ENCODE measurements at places on chromosomes 1 and 21.

GRCh38 chr1:198564716-198565115 is 24.2 kb upstream of the ATP6V1G3 start:
- no peak for DNase-seq

DNA sequence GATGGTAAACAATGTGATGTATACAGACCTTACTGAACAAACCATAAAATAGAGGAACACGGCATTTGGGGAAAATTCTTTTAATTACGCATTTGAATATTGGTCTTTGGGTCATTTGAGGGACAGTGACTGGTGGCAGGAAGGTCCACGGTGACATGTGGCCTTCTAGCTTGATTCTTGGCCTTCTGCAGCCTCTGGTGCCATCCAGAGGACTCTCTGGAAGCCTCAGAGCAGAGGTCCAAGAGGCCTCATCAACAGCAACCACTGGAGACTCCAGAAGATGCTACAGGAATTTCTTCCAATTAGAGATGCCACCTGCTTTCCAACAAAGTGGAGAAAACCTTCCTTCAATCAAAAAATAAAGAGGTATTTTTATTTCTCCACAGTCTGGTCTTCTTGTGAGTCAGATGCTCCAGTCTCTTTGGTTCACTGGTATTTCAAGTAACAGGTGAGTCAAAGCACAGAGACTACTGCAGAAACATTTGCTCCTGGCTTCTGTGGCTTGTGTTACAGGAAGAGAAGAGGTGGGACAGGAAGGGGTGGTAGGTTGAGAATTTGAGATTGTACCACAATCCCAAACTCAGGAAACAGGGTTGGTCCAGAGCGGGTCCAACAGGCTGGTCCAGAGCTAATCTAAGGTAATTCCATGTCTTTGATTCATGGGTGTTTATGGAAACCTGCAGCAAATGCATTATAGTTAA is 2.7 kb upstream of the F5 start:
- no peak for DNase-seq

DNA sequence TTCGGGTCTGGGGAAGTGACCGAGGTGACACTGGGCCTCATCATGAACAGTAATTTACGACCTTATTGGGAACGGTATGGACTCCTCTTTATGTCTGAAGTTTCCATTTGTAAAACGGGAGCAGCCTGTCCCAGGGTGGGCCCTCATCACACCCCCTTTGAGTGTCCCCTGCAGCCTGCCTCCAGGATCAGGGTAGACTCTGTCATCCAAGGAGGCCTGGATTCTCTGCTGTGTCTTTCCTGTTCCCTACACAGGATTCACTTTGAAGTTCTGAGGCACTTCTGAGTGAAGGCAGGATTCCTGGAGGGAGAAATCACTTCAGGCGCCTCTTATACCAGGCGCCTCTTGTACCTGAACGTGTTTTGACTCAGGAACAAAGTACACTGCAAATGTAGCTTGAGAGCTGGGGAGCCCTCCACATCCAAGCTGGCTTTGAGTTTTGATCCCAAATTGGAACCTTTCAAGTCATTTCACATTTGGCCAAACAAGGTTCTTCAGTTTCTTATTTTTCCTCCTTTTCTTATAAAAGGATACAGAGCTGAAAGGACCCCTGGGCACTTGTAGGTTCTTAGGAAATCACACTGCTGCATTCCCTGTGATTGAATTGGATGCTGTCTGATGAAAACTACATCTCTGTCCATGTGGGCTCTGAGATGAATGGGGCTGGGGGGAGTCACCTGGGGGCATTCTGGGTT is 106.0 kb downstream of the SUSD4 start:
- no peak for DNase-seq

- DNase-seq = no peak
These were observed 339.0 kb downstream of the DSCAM start for GRCh38 chr21:40507978-40508377.

GRCh38 chr1:196373798-196374197 is 234.4 kb downstream of the KCNT2 start:
- DNase-seq = no peak

DNA sequence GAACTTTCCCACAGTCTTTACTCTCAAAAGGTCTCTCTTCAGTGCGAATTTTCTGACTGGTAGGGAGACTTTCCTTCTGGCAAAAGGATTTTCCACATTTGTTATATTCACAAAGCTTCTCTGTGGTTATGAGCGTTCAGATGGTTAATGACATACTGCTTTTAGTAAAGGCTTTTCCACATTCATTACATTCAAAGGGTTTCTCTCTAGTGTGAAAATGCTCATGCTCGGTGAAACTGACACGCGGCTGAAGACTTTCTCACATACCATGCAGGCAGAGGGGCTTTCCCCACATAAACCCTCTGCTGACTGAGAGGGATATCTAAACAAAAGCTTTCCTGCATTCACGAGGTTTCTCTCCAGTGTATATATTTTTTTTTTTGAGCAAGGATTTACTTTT is 9.9 kb upstream of the KLF18 start:
- DNase-seq = no peak

DNA sequence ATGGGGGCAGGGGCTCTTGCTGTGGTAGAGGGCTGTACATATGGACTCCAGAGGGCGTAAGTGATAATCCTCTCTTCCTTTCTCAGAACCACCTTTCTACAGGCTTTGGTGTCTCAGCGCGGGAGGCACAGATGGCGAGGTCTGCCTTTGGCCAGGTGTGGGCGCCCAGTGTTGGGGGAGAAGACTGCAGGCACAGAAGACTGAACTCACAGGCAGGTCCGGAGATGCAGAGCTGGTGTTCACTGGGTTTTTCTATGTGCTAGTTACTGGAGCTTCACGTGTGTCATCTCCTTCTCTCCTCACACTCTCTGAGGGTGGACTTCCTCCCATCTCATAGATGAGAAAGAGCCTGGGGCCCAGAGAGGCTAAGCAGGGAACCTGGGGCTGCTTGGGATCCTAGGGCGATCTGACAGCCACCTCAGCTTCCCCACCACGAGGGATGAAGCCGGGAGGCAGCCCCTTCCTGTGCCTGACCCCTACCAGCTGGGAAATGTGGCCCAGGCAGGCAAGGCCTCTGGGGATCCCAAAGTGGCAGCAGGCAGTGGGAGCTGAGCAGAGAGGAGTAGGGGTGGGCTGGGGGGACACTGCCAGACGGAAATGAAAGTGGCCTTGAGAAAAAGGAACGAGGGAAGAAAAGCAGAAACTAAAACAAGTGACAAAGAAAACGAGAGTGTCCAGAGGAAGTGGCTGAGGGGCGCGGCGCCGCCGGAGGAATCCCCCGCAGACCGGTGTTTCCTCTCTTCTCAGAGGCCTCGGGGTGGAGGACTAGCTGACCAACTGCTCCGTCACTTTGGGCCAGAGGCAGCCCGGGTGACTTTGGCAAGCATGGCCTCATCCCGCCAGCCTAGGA is 191.6 kb downstream of the HIVEP3 start:
- no peak for DNase-seq

DNA sequence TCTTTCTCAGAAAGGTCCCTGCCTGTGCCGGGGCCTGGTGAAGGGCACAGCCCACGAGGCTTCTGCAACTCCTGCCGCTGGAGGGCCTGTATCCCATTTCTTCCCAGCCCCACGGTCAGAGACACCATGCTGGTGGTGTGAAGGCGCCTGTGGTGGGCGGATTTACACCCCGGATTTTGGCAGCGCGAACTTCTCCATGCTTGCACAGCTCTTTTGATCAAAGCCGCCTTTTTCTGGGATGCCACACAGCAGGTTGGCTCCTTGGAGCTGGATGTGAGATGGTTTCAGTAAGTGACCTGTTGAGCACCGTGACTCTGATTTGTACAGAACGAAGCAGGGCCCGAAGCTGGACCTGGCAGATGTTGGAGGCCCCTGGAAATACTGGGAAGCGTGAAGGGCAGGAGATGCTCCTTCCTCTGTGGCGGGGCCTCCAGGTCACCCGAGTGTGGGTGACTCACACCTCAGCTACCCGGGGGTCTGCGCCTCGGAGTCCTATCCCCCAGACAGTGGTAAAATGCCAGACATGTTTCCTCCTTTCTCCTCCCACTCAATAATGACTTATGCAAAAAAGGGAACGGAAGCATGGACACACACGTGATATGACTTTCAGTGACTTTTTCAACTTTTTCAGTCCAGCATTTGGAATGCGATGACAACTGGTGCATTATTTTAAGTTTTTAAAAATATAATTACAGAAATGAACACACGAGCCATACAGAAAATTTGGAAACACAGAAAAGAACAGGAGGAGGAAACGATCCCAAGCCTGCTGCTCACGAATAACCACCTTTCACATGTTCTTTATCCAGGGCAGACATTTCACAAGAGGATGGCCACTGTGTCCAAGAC is 9.0 kb downstream of the UMODL1 start:
- no peak for DNase-seq

GRCh38 chr1:171753685-171754352 is 12.0 kb upstream of the VAMP4 start:
- no peak for DNase-seq

DNA sequence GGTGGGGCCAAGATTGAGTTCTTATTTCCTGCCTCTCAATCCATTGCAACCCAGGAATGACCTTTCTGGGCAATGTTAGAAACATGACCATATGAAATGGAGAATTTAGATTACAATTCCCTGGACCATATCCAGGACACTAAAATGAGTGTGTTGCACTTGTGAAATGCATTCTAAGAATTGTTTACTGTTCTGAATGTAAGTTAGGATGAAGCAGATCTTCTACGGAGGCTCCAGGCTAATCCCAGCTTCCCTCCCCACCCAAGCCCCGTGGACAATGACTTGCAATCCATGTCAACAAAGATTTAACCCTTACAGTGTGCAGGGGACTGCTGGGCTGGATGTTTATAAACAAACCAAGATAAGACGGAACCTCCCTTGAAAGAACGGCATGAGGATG is 31.7 kb upstream of the HAO2 start:
- no peak for DNase-seq

DNA sequence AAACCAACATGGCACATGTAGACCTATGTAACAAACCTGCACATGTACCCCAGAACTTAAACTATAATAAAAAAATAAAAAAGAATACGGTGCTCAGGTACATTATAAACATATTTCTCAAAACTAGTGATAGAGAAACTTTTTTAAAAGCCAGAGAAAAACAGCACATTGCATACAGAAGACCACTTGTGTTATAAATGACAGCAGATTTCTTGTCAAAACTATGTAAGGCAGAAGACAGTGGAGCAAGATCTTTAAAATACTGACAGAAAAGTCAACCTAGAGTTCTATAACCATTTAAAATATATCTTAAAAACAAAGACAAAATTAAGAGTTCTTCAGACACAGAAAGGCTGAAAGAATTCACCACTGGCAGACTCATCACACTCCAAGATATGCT is 144.7 kb downstream of the NEGR1 start:
- DNase-seq = no peak

DNA sequence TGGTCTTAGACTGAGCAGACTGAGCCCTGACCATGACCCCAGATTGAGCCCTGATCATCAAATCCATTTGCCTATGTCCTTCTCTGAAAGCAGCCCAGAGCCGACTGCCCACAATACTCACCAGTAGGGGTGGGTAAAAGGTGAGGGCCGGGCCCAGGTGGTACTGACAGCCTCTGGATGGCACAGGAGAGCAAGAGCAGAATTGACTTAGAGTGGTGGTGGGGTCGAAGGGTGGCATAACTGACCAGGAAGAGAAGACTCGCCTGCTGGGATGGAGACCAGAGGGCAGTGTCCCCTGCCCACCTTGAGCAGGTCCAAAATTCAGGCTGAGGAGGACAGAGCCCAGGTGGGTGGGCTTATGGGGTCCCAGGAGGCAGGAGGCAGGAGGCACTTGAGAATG is 161.3 kb upstream of the POU3F1 start:
- no peak for DNase-seq

- no peak for DNase-seq
These were observed 272.2 kb downstream of the NPHP4 start for GRCh38 chr1:5720045-5720444.

DNA sequence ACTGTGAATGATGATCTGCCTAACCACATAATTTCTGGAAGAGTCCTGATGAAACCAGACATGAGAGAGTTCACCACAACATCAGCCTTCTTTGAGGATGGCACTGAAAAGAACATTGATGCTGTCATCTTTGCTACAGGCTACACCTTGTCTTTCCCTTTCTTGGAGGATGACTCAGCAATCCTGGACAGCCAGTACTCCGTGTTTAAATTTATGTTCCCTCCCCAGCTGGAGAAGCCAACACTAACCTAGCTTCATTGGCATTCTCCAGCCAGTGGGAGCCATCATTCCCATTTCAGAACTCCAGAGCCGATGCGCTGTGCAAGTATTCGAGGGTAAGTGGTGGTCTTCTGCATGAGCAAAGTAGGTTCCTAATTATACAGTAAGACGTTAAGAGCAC is 164.1 kb upstream of the POGK start:
- no peak for DNase-seq

DNA sequence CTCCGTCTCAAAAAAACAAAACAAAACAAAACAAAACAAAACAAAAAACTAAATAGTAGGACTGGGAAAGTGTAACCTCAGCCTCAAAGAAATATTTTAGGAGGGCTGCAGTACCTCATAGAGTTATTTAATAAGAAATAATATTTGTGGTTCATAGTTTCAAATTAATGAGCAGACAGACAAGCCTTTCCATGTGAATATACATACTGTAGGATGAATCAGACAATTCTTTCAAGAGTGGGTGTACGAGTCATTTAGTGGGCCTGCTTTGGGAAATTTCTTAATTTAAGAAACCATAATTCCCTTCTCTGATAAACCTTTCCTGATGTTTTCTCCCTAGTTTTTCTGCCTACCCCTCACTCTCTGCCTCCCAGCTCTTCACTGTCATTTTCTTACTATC is 52.5 kb downstream of the CDC14A start:
- DNase-seq = no peak

GRCh38 chr1:67740543-67740942 is 55.5 kb downstream of the GADD45A start:
- no peak for DNase-seq

GRCh38 chr1:29145739-29146437 is 22.2 kb upstream of the TMEM200B start:
- no peak for DNase-seq

DNA sequence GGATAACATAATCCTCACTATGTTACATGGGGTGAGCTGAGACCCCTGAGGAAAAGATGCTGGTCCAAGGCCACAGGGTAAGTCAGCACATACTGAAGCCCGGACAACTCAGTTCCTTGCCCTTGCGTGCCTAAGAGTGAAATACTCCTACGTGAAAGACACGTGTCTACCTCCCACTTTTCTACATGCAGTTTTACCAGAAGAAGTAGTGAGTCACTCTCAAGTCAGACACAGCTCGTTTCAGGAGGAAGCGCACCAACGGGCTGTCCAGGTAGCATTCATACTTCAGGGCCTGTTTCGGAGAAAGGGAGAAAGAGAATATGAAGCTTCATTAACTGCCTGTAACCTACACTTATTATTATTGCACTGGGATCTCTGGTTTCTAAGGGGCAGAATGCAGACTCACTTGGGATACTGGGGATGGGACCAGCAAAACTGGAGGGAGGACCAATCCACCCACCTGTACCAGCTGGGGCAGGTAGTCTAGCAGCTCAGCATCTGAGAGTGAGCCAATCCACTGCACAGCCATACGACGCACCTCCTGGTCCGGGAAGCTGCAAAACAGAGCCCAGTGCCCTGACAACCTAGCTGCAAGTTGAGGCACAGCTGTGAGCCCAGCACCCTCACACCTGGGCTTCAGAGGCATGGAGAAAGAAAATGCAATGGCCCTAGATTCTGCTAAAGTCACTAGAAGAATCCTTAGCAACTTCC is 32.4 kb upstream of the PPP1R15B start:
- no peak for DNase-seq

All from NCI-H1417 treated with DMSO at 0.1 percent for 48 hours (cell line).